ENCODE measurements at places on chromosomes 3 and 15. TPM values are rescaled to one million over a fixed set of nuclear protein-coding genes. Genes with fewer than 3 reads are reported as not detected.
A peak's percentile ranks its signal among the peaks of the same experiment; 100 is the strongest.

CACNA2D2 gene
- polyA plus RNA-seq, result 7.5 TPM

DNA sequence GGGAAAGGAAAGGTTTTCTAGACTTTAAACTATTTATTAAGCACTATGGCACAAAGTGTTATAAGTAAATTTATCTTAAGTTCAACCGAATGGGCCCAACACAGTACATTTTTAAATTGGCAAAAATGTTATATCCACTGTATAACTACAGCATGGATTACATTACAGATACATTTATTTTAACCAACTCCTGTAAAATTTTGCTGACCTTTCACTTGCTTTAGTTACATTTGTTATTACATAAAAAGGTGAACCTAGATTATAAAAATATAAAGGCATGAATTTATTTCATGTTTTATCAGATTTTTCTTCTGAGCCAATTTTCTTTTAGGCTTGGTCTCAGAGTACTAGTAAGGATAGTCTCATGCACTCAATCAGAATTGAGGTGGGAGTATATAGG, 221.9 kb upstream of the GBE1 start:
- no peaks in the 10 kb centered on the region for H3K27me3 ChIP-seq
- no peak overlapping the region for H3K4me3 ChIP-seq
- H3K27ac ChIP-seq, result no peak overlapping the region

- peak; percentile 55 for DNase-seq
- no peaks in the 10 kb centered on the region for H3K36me3 ChIP-seq
These were observed 404.6 kb upstream of the C2CD4B start for GRCh38 chr15:62569460-62570404.

SPATA12 gene
- polyA plus RNA-seq, result not detected

GRCh38 chr3:83438188-83438587, 1520.6 kb upstream of the CADM2 start:
- H3K4me1 ChIP-seq, result no peaks in the 10 kb centered on the region
- no peak overlapping the region for H3K4me3 ChIP-seq
- H3K27ac ChIP-seq, result no peak overlapping the region
- H3K27me3 ChIP-seq, result no peaks in the 10 kb centered on the region

DNA sequence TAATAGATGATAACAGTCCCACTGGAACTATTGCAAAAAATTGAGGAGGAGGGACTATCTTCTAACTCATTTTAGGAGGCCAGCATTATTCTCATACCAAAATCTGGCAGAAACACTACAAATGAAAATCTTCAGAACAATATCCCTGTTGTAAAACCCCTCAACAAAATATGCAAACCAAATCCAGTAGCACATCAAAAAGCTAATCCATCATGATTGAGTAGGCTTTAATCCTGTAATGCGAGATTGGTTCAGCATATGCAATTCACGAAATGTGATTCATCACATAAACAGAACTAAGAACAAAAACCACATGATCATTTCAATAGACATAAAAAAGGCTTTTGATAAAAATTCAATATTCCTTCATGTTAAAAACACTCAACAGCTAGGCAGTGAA, 23.9 kb upstream of the PLSCR2 start:
- no peak for DNase-seq
- H3K36me3 ChIP-seq, result no peaks in the 10 kb centered on the region
- H3K27ac ChIP-seq, result no peak overlapping the region
- no peaks in the 10 kb centered on the region for H3K4me1 ChIP-seq
- no peak overlapping the region for H3K4me3 ChIP-seq

GRCh38 chr15:79380755-79381497, 51.2 kb upstream of the MINAR1 start:
- no peak overlapping the region for H3K27ac ChIP-seq
- H3K27me3 ChIP-seq, result no peaks in the 10 kb centered on the region
- DNase-seq, result peak; percentile 38
- H3K4me3 ChIP-seq, result no peak overlapping the region
- no peaks in the 10 kb centered on the region for H3K36me3 ChIP-seq
- H3K4me1 ChIP-seq, result no peaks in the 10 kb centered on the region

SH3BP5 gene
- polyA plus RNA-seq, result 12.4 TPM

GRCh38 chr15:51736069-51736468, 1.4 kb downstream of the LYSMD2 start:
- peaks cover 17% of the 10 kb centered on the region for H3K4me1 ChIP-seq
- no peak for DNase-seq
- H3K36me3 ChIP-seq, result no peaks in the 10 kb centered on the region

DNA sequence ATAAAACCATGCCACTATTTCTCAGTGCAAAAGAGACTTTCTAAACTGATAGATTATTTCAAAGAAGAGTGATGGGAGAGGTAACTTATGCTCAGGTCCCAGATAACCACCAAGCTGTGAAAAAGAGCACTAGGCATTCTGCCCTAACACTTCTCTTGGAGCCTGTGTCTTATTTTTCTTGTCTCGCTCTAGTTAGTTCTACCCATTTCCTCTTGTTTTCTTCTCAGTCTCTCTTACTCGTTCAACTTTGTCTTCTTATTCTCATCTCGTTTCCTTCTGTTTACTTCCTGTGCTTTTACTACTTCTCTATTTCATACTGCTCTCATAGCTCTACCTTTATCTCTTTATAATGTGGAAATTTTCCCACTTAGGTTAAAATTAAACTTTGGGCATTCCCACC, 91.8 kb upstream of the CGNL1 start:
- H3K27ac ChIP-seq, result no peak overlapping the region
- H3K4me3 ChIP-seq, result no peak overlapping the region
- DNase-seq, result no peak

- H3K27ac ChIP-seq, result no peak overlapping the region
- no peak overlapping the region for H3K4me3 ChIP-seq
- no peaks in the 10 kb centered on the region for H3K4me1 ChIP-seq
- no peaks in the 10 kb centered on the region for H3K36me3 ChIP-seq
- H3K27me3 ChIP-seq, result no peaks in the 10 kb centered on the region
These were observed 394.6 kb upstream of the IL12A start for GRCh38 chr3:159593927-159594605.

- no peak overlapping the region for H3K4me3 ChIP-seq
- H3K27me3 ChIP-seq, result no peaks in the 10 kb centered on the region
- H3K36me3 ChIP-seq, result peaks cover 50% of the 10 kb centered on the region
These were observed 16.1 kb downstream of the ALS2CL start for GRCh38 chr3:46677411-46677726.

IL5RA gene
- 0.28 TPM for polyA plus RNA-seq

SAMMSON gene
- 0.09 TPM for polyA plus RNA-seq

RARRES1 gene
- polyA plus RNA-seq, result 111 TPM

DNA sequence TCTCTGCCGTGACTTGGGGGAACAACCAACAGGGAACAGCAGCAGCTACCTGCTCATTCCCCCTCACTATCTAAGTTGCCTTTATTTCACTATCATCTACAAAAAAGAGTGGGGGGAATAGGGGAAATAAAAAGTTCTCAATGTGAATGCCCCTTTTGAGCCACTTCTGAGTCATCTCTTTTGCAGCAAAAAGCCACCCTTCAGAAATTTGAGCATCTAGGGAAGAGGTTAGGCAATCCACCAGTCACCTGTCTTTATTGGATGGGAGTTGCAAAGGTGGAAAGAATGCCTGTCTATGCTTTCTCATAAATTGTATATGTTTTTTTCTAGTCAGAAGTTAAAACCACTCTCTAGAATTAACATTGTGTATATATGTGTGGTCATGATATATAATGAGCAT, 41.1 kb downstream of the GPD1L start:
- H3K4me3 ChIP-seq, result no peak overlapping the region
- H3K4me1 ChIP-seq, result no peaks in the 10 kb centered on the region
- H3K27me3 ChIP-seq, result no peaks in the 10 kb centered on the region
- DNase-seq, result no peak

- no peaks in the 10 kb centered on the region for H3K27me3 ChIP-seq
- no peaks in the 10 kb centered on the region for H3K36me3 ChIP-seq
- H3K4me3 ChIP-seq, result no peak overlapping the region
- no peak for DNase-seq
These were observed 39.5 kb upstream of the ATP2C1 start for GRCh38 chr3:130854208-130854864.

DNA sequence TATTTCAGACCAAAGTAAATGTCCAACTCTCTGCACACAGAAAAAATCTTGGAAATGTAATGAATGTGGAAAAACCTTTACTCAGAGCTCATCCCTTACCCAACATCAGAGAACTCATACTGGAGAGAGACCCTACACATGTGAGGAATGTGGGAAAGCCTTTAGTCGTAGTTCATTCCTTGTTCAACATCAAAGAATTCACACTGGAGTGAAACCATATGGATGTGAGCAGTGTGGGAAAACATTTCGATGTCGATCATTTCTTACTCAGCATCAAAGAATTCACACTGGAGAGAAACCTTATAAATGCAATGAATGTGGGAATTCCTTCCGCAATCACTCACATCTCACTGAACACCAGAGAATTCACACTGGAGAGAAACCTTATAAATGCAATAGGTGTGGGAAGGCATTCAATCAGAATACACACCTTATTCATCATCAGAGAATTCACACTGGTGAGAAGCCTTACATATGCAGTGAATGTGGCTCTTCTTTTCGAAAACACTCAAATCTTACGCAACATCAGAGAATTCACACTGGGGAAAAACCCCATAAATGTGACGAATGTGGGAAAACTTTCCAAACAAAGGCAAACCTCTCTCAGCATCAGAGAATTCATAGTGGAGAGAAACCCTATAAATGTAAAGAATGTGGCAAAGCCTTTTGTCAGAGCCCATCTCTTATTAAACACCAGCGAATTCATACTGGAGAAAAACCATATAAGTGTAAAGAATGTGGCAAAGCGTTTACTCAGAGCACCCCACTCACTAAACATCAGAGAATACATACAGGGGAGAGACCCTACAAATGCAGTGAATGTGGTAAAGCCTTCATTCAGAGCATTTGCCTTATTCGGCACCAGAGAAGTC, 8.0 kb upstream of the ZNF501 start:
- no peak for DNase-seq
- no peak overlapping the region for H3K27ac ChIP-seq
- peaks cover 27% of the 10 kb centered on the region for H3K36me3 ChIP-seq
- H3K27me3 ChIP-seq, result no peaks in the 10 kb centered on the region

MYZAP gene
- polyA plus RNA-seq, result 17.5 TPM

GRCh38 chr15:65732698-65733097, 59.4 kb downstream of the DENND4A start:
- peaks cover 16% of the 10 kb centered on the region for H3K36me3 ChIP-seq
- DNase-seq, result no peak
- H3K4me3 ChIP-seq, result no peak overlapping the region

- H3K27ac ChIP-seq, result no peak overlapping the region
- H3K4me3 ChIP-seq, result no peak overlapping the region
- H3K36me3 ChIP-seq, result no peaks in the 10 kb centered on the region
- peaks cover 2% of the 10 kb centered on the region for H3K27me3 ChIP-seq
These were observed 10.4 kb upstream of the KCNAB1 start for GRCh38 chr3:156109989-156110388.

KBTBD13 gene
- polyA plus RNA-seq, result 0.04 TPM

GPR27 gene
- polyA plus RNA-seq, result 2.6 TPM

- H3K36me3 ChIP-seq, result no peaks in the 10 kb centered on the region
- peaks cover 35% of the 10 kb centered on the region for H3K4me1 ChIP-seq
- no peaks in the 10 kb centered on the region for H3K27me3 ChIP-seq
- peak overlapping the region; percentile 96 for H3K27ac ChIP-seq
- no peak overlapping the region for H3K4me3 ChIP-seq
These were observed 27.8 kb upstream of the PIK3CB start for GRCh38 chr3:138862531-138862923.

RHOV gene
- polyA plus RNA-seq, result 0.54 TPM

MKRN3 gene
- polyA plus RNA-seq, result 0.91 TPM

DNA sequence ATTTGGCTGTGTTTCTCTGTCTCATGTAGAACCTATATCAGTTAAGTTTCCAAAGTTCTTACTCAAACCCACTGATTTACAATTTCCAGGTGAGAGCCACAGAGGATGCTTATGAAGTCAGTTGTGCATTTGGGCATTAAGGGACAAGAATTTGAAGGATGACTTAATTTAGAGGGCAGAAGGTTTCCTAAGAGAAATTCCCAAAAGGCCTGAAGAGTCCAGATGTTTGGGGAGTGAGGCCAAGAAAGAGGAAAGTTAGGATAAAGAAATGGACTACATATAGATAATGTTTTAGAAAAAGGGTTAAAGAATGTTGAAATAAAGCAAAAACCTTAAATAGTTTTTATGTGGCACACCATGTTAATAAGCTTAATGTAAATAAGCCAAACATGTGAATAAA, 338.7 kb upstream of the GRM7 start:
- H3K27me3 ChIP-seq, result no peaks in the 10 kb centered on the region
- DNase-seq, result no peak
- no peak overlapping the region for H3K27ac ChIP-seq
- H3K4me3 ChIP-seq, result no peak overlapping the region
- H3K36me3 ChIP-seq, result no peaks in the 10 kb centered on the region
- no peaks in the 10 kb centered on the region for H3K4me1 ChIP-seq

DNA sequence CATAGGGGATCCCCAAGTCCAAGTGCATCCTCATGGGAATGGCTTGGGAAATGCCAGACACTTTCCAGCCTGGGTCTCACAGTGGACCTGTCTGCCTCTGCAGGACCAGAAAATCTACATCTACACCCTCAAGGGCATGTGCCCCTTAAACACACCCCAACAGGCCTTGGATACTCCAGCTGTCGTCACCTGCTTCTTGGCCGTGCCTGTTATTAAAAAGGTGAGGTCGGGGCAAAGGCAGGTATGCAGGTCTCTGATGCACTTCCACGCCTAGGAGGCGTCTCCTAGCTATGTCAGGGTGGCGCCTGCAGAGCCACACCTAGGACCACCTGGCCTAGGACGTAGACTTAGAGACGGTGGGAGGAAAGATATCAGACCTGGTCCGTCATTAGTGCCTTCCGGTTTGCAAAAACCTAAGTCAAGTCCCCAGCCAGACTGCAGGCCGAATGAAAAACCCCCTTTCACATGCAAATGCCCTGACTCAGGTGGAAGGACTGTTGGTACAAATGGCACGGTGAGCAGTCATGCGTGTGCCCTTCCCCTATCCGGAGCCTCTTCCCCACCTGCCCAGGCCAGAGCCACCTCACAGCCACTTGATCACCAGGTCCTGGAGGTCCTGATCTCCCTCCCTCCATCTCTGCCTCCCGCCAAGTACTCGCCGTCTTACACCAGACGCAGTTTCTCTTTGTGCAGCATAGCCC, 143.5 kb downstream of the LRRK1 start:
- H3K36me3 ChIP-seq, result peaks cover 24% of the 10 kb centered on the region
- no peaks in the 10 kb centered on the region for H3K4me1 ChIP-seq
- DNase-seq, result no peak
- no peak overlapping the region for H3K4me3 ChIP-seq
- H3K27ac ChIP-seq, result no peak overlapping the region

DNA sequence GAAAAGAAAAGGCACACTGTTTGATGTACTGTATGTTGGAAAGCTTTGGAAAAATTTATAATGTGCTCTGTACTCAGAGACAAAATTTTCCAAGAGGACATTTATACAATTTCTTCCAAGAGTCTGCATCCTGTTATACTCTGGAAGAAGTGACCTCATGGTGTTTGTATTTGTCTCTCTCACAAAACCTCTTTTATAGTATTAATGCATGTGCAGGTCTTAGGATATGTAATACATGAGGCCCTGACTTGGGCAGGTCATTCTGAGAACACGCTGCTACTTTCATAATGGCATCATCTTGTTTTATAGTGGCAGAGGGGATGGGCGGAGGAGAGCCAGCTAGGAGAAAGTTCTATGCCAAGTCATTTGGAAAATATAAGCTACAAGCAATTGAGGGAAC, 72.0 kb upstream of the P3H2 start:
- no peaks in the 10 kb centered on the region for H3K27me3 ChIP-seq
- no peak overlapping the region for H3K27ac ChIP-seq
- no peaks in the 10 kb centered on the region for H3K4me1 ChIP-seq
- no peaks in the 10 kb centered on the region for H3K36me3 ChIP-seq
- DNase-seq, result peak; percentile 5
- H3K4me3 ChIP-seq, result no peak overlapping the region

SCN5A gene
- polyA plus RNA-seq, result 3.5 TPM

Data from large intestine (tissue), 12 donors.